ENCODE measurements at places on chromosomes 11 and 22. TPM values are rescaled to one million over a fixed set of nuclear protein-coding genes. Genes with fewer than 3 reads are reported as not detected.
A peak's percentile ranks its signal among the peaks of the same experiment; 100 is the strongest.

- DNase-seq = peak; percentile 69
These were observed 17.8 kb downstream of the CHORDC1 start for GRCh38 chr11:90204832-90205646.

DNA sequence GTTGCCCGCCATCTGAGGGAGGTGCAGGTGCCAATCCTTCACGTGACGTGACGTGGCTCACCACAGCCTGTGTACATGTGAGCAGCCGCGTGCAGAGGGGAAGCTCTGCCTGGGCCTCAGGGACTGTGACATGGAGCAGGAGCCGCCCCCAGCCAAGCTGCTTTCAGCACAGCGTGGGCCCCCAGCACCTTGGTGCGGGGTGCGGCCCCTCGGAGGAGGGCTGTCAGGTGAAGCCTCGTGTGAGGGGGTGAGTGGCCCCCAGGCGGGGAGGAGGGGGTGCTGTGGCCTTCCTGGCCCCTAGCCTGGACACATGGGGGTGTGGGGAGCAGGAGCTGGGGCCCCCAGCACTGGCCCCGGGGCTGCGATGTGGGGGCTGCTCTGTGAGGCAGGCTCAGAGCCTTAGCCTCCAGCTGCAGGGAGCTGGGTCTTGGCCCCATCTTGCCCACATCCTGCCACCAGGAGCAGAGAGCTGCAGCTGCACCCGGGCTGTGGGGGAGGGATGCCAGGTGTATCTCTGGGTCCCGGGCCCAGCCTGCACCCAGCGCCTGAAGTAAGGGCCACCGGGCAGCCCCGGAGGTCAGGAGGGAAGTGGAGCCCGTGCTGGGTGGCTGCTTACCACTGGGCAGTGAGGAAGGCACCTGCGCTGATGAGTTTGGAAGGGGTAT, at the start of gene ADORA2A:
TSS of gene ADORA2A (plus strand) at position 100 of the 665 bp plus-strand sequence. CDS start 5,806 bp downstream, outside the sequence.
- DNase-seq = no peak

CHORDC1 gene
- 23.6 TPM for total RNA-seq

- no peak for DNase-seq
These were observed 6.4 kb upstream of the MFRP start for GRCh38 chr11:119352857-119353260.

GRCh38 chr22:42881982-42882656, 25.0 kb upstream of the ARFGAP3 start:
- DNase-seq = no peak
